ENCODE measurements at places on chromosomes 2 and 18.
A peak's percentile ranks its signal among the peaks of the same experiment; 100 is the strongest.

GRCh38 chr2:44443517-44443916, 81.8 kb downstream of the CAMKMT start:
- DNase-seq: no peak

DNA sequence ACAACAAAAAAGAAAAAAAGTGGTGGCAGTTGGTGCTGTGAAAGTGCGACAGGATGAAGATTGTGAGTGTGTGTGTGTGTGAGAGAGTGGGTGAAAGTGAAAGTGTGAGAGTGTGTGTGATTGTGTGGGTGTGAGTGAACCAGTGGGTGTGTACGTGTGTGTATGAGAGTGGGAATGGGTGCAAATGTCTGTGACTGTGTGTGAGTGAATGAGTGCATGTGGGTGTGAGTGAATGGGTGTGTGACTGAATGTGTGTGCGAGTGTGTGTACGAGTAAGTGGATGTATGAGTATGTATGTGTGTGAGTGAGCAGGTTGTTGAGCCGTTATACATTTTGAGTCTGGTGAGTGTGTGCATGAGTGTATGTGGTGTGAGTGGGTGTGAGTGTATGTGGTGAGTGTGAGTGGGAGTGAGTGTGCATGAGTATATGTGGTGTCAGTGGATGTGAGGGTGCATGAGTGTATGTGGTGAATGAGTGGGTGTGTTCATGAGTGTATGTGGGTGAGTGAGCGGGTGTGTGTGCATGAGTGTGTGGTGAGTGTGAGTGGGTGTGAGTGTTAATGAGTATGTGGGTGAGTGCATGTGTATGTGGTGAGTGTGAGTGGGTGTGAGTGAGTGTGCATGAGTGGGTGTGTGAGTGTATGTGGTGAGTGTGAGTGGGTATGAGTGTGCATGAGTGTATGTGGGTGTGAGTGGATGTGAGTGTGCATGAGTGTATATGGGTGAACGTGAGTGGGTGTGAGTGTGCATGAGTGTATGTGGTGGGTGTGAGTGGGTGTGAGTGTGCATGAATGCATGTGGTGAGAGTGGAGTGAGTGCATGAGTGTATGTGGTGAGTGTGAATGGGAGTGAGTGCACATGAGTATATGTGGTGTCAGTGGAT, 69.3 kb upstream of the HPCAL1 start:
- DNase-seq: no peak

DNA sequence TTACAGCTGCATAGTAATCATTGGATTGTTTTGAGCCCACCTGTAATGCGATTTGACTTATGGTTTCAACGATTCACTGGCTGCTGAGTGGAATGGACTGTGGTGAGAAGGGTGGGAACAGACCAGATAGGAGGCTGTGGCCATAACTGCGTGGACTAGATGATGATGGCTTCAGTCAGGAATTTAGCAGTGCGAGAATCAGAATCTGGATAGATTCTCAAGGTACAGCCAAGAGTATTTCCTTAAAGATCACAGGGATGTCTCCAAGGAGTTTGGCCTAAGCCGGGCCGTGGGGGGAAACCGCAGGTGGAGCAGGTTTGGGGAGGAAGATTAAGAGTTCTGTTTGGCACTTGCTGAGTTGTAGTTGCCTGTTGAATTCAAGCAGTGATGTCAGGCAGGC, 44.0 kb upstream of the CHMP1B start:
- DNase-seq: no peak

GRCh38 chr2:200620606-200621390, 35.0 kb downstream of the AOX1 start:
- no peak for DNase-seq

DNA sequence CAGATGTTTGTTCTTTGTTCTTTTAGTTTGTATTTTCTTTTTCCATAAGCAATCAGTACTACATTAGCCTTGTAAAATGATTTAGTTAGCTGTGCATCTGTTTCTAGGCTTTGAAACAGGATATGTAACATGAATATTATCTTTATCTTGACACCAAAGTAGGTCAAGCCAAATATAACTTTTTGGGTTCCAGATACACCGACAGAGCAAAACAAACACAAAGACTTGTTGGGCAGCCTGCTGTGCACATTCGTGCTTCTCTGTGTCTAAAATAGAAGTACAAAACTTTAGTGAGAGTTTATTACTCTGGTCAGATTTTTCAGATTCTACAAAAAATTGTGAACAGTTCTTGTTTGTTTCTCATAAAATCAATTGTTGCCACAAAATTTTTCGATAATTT, 1059.3 kb upstream of the GYPC start:
- DNase-seq: no peak

DNA sequence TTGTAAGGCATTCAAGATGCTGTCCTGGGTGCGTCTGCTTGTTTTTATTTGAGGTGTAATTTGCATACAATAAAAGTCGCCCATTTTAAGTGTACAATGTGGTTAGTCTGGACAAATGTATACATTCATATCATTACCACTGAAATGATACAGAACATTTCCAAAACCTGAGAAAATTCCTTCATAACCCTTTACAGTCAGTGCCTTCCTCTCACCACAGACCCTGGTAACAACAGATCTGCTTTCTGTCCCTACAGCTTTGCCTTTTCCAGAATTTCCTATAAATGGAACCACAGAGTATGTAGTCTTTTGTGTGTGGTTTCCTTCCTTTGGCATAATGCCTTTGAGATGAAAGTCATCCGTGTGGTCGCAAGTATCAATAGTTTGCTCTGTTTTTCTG, 45.8 kb upstream of the NFU1 start:
- DNase-seq: no peak

- DNase-seq: no peak
These were observed 181.2 kb downstream of the ANAPC1 start for GRCh38 chr2:111702804-111703196.

- no peak for DNase-seq
These were observed 550.2 kb upstream of the LINC00305 start for GRCh38 chr18:64699081-64699480.

- DNase-seq: no peak
These were observed 19.9 kb upstream of the ELAC1 start for GRCh38 chr18:50947899-50948298.

DNA sequence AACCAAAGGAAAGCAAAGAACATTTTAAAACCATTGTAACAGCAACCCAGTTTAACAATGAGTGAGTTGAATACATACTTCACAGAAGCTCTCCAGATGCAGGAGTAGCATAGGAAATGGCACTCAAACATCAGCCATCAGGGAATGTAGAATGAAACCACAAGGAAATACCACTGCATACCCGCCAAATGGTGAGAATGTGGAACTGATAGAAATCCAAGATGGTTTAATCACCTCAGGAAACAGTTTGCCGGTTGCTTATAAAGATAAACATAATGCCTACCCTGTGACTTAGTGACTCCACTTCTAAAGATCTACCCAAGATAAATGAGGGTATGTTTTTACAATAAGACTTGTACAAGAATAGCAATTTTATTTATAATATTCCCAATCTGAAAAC, 132.0 kb downstream of the GALNT1 start:
- no peak for DNase-seq

DNA sequence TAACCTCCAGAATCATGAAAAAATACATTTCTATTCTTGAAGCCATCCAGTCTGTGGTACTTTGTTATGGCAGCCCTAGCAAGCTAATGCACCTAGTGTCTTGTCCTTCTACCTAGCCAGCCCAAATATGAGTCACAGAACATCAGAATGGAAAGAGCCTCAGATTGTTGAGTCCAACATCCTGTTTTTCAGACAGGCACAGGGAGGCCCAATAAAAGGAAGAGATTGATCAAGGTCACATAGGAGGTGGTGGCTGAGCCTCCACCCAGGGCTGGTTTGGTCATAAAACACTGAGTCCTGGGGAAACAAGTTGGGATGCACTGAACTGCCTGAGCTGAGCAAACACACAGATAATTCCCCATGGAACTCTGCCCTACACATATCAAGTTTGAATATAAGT, 195.5 kb downstream of the TTC32 start:
- no peak for DNase-seq

DNA sequence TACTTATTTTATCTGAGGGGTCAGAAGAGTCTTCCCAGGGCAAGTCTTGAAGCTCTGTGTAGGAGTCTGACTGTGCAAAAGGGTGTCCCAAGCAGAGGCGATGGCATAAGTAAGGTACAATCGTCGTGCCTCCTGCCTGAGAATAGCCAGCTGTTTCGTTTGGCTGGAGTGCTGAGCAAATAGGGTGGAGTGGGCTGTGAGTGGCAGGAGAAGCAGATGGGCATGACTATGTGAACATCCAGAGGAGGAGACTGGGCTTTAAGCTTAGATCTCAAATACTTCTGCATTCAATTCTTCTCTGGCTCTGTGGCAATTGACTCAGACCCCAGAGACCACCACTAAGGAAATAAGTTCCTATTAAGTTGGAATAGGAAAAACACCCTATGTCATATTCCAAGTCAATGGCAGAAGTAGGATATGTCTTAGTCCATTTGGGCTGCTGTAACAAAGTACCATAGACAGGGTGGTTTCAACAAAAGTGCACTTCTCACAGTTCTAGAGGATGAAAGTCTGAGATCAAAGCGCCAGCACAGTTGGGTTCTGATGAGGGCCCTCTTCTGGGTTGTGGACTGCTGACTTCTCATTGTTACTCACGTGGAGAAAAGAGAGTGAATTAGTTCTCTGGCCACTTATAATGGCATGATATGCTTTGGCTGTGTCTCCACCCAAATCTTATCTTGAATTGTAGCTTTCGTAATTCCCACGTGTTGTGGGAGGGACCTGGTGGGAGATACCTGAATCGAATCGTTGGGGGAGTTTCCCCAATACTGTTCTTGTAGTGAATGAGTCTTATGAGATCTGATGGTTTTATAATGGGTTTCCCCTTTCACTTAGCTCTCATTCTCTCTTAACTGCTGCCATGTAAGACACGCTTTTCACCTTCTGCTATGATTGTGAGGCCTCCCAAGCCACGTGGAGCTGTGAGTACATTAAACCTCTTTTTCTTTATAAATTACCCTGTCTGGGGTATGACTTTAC, 120.2 kb downstream of the LPIN1 start:
- peak; percentile 92 for DNase-seq

DNA sequence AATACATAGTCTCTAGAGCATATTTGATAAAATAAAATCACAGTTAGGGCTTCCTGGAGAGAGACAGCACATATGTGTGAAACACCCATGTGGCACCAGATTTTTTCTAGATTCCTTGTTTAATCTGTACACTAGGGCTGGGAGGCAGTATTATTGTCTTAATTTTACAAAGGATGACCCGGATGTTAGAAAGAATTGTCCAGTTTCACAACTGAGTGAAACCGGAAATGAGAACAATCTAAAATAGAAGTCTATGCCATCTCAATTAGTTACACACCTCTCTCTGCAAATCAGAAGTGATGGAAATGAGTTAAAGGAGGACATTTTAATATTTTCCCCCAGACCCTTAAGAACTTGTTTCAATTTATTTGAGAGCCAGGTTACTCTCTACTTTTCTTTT, 463.7 kb upstream of the DSEL start:
- DNase-seq: no peak

GRCh38 chr2:143183804-143184463, 54.7 kb downstream of the ARHGAP15 start:
- no peak for DNase-seq

- DNase-seq: no peak
These were observed 5.2 kb downstream of the CNDP2 start for GRCh38 chr18:74501386-74501785.

GRCh38 chr18:7859122-7859521, 292.0 kb downstream of the PTPRM start:
- no peak for DNase-seq

DNA sequence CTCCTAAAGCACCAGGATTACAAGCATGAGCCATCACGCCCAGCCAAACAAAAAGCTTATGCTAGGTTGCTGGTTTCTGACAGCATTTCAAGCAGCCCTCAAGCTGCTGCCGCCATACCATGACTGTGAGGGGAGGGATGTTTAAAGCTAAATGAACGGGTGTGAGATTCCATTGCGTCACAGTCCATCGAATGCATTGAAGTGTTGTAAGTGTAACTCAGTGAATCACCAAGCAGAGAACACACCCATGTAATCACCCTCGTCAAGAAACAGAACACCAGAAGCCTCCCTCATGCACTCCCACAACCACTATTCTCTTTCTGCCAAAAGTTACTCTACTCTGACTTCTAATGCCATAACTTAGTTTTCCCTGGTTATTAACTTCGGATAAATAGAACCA, 32.8 kb upstream of the MC5R start:
- DNase-seq: no peak

GRCh38 chr2:7033136-7033960, 116.1 kb downstream of the RNF144A start:
- no peak for DNase-seq

GRCh38 chr2:53473775-53474311, 293.8 kb upstream of the CHAC2 start:
- no peak for DNase-seq

DNA sequence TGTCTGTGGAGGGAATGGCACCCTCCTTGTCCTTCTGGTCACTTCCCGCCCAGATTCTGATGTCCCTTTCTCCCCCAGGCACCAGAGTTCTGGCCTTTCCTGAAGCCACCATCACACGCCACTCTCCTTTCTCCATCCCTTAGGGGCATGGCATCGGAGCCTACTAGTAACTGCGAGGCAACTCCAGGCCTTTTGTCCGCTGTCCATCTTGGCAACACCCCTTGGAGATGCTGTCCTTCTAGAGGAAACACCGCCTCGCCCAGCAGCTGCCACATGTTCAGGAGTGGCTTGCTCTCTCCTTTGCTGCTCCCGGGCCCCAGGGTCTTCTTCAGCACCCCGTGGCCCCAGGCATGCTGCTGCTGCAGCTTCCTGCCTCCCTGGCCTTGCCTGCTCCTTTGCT, 267.0 kb downstream of the SRBD1 start:
- DNase-seq: no peak

DNA sequence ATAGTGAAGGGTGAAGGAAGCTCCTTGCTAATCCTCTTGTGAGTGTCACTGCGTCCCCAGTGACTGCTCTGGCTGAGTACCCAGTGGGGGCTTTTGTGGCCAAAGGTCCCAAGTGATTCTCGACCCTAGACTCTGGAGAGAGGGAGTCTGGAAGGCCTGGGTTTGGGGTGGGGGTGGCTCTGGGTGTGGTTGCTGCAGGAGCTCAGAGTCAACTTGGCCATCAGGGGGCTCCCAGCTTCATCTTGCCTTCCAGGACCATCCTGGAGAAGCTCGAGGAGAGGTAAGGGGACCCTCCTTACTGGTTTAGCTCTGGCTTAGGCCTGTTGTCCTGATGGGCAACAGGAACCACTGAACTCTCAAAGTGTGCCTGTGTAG, 592 bp downstream of the PSD4 start:
- DNase-seq: no peak

DNA sequence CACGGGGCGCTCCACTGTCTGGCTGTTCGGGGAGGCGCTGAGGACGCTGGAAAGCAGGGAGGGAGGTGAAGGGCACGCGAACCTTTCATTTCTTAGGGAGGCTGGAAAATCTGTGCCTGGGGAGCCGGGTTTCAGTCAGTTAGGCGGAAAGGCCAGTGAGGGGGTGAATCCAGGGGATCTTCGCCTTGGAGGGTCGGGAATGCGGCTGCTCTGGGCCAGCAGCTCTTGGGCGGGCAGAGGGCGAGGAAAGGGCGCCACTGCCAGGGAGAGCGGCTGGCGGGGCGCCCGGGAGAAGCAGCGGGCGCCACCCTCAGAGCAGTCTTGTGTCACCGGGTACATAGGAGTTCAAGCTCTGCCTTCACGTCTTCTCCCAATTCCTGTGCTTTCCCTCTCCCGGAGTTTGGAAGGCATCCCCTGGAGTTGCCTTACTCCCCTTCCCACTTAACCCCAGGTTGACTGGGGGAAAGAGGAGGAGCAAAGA, 1.4 kb downstream of the CCDC85A start:
- DNase-seq: no peak
